Caco-2 (cell line): ENCODE measurements at places on chromosomes 4 and X. TPM values are rescaled to one million over a fixed set of nuclear protein-coding genes. Genes with fewer than 3 reads are reported as not detected.

DNA sequence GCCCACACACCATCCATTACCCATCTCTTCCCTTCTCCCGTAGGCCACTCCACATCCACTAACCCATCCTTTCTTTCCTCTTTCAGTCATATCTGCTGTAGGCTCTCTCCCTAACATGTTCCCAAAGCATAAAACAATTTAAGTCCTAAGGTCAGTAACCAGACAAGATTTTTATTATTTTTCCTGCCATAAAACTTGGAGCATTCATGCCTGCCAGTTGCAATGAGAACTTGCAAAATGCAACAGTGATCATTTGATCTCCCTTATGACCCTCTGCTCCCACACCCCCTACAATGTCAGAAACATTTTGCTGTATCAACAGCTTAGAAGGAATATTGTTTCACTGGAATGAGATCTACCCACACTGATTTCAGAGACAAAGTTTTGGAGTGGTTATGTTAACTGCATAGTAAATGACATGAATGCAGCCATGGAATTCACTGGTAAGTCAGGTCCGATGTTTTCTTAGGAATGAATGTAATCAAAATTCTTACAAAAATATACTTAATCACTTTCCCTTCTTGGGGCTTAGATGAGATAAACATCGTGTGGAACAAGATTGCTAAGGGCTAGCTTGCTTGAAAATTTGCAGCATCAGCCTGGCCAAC lies 5.7 kb downstream of the NIPAL1 start:
- H3K4me3 ChIP-seq = no peak overlapping the region
- no peak overlapping the region for H3K27ac ChIP-seq
- no peaks in the 10 kb centered on the region for H3K27me3 ChIP-seq

- DNase-seq = no peak
- H3K4me3 ChIP-seq = no peak overlapping the region
- no peak overlapping the region for H3K27ac ChIP-seq
Observed at GRCh38 chrX:65589304-65589703, 54.7 kb upstream of the LAS1L start.

DNA sequence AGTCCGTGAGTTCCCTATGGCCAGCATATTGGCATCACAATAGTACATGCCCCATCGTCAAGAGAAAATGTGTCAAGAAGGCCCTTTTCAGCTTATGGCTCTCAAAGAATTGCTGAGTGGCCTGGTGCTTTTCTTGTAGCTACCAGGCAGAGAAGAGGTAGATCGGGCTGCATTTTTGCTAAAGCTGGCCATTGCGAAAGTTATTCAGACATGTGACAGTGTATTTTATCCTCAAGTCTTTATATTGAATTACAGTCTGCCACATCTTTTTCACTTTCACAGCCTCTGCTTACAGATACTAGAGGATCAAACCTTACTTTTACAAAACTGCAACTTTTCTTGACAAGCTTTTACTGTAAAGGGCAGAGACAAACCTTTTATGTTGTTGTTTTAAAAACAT lies 261.5 kb upstream of the IGFBP7 start:
- H3K27ac ChIP-seq = no peak overlapping the region
- no peak overlapping the region for H3K4me3 ChIP-seq
- H3K4me1 ChIP-seq = no peaks in the 10 kb centered on the region
- no peak for DNase-seq

DNA sequence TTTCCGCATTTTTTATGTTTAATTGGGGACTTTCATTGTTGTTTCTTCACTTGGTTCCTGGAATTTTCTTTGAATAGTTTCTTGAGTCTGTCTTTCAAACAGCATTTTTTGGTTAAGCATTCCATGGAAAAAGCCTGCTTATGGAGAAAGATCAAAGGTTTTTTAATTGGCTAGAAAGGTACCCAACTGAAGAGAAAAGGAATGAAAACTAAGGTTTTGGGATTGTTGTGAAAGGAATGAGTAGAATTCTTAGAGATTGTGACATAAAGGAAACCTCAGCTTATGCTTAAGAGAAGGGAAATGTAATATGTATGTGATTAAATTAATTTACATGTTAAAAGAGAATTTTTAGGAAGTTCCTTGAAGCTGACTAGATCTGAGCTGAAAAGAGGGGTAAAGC lies 82.8 kb downstream of the CCKAR start:
- peaks cover 2% of the 10 kb centered on the region for H3K36me3 ChIP-seq
- no peak for DNase-seq
- peaks cover 6% of the 10 kb centered on the region for H3K4me1 ChIP-seq
- no peak overlapping the region for H3K4me3 ChIP-seq

GRCh38 chr4:14856934-14857235 lies 145.4 kb upstream of the CPEB2 start:
- no peaks in the 10 kb centered on the region for H3K36me3 ChIP-seq

DNA sequence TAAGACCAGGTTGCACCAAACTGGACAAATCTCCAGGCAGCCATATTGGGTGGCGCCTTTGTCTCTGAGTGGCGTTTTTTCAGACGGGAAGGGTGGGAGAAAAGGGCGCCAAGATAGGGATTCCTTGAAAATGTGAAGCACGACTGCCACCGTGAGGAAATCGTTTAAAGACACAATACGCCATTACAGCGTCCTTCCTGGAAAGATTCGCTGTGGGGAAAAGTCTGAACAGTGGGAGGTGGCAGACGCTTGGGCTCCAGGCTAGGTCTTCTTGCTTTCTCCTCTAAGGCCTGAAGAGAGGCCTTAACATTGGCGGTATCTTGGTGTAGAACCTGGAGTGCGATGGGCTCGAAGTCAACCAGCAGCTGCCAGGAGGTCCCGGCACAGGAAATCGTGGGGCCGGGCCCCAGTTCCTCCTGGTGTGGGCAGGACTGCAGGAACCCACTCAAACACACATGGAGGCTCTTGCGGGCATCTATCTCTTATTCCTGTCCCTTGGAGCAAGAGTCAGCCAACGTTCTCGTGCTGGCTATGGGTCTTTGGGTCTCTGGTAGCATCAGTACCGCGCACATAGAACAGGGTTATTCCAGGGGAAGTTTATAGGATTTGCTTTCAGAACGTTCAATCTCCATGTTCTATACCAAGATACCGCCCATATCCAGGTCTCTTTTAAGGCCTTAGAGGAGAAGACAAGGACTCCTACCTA lies 208.8 kb downstream of the OR13H1 start:
- H3K4me3 ChIP-seq = no peak overlapping the region
- H3K4me1 ChIP-seq = no peaks in the 10 kb centered on the region
- H3K27ac ChIP-seq = no peak overlapping the region
- H3K27me3 ChIP-seq = no peaks in the 10 kb centered on the region

- peak; percentile 14 for DNase-seq
- peaks cover 6% of the 10 kb centered on the region for H3K27me3 ChIP-seq
- no peak overlapping the region for H3K27ac ChIP-seq
- peak overlapping the region; percentile 43 for H3K4me3 ChIP-seq
- no peaks in the 10 kb centered on the region for H3K36me3 ChIP-seq
- H3K4me1 ChIP-seq = peaks cover 9% of the 10 kb centered on the region; the same call in 1 of the 2 replicates
Observed at GRCh38 chr4:112514647-112515197, 1.3 kb downstream of the NEUROG2 start.

GRCh38 chr4:168715896-168716295 lies 219.0 kb downstream of the PALLD start:
- H3K4me1 ChIP-seq = no peaks in the 10 kb centered on the region
- DNase-seq = no peak
- no peaks in the 10 kb centered on the region; the same call in 1 of the 2 replicates for H3K27me3 ChIP-seq
- H3K27ac ChIP-seq = no peak overlapping the region
- H3K36me3 ChIP-seq = no peaks in the 10 kb centered on the region

DNA sequence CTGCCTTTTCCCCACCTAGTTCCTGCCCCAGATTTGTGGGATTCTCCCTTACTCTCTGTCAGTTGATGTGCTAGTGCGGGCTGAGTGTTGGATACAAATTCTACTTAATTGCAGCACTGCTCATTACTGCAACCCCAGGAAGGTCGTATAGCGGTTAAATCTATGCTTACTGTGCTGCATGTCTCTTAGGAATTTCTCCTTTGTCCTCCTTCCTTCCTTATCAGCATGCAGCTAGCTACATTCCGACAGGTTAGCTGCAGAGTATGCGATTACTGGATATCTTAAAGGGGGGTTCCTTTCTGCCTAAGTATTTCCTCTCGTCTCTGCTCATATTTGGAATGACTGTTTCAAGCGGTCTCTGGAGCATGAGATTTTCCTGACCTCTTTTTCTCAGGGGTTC lies 662.8 kb downstream of the TLL1 start:
- H3K36me3 ChIP-seq = no peaks in the 10 kb centered on the region
- H3K4me3 ChIP-seq = no peak overlapping the region
- H3K4me1 ChIP-seq = peaks cover 7% of the 10 kb centered on the region
- no peaks in the 10 kb centered on the region for H3K27me3 ChIP-seq
- peak; percentile 6 for DNase-seq
- H3K27ac ChIP-seq = peak overlapping the region; percentile 23

GRCh38 chr4:17613761-17614415 lies 553 bp upstream of the MED28 start:
- no peak for DNase-seq
- H3K4me3 ChIP-seq = peak overlapping the region; percentile 85
- H3K27ac ChIP-seq = peak overlapping the region; percentile 98
- H3K4me1 ChIP-seq = peaks cover 7% of the 10 kb centered on the region; the same call in 1 of the 2 replicates
- H3K36me3 ChIP-seq = peaks cover 1% of the 10 kb centered on the region; the same call in 1 of the 2 replicates
- no peaks in the 10 kb centered on the region for H3K27me3 ChIP-seq

GRCh38 chrX:39311646-39312045 lies 510.4 kb downstream of the MID1IP1 start:
- no peaks in the 10 kb centered on the region for H3K4me1 ChIP-seq
- H3K27ac ChIP-seq = no peak overlapping the region
- no peak for DNase-seq
- no peaks in the 10 kb centered on the region for H3K36me3 ChIP-seq
- no peak overlapping the region for H3K4me3 ChIP-seq
- H3K27me3 ChIP-seq = no peaks in the 10 kb centered on the region

DNA sequence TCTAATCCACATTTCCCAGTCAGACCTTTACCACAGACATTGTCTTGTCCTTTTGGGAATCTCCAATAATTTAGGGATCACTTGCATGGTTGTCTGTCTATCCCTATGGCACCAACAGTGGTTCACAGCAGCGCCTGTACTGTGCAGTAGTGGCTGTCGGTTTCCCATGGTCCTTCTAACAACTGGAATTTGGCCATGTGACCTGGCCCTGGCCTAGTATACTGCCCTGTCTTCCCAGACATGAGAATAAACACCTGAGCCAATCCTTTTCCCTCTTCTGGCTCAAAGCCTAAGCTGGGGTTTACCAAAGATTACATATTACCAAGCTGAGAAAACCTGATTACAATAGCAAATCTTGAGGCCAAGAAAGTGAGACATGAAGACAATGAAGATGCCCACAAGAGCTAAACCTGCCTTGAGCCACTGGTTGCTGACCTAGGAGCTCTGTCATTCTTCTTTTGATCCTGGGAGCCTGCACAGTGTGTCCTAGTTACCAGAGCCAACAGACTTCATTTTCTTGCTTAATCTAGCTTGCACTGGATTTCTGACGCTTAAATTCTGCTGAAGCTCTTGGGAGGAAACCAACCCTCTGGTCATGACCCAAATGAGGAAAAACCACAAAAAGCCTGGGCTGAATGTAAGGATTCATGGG lies 92.1 kb downstream of the SCD5 start:
- DNase-seq = no peak
- H3K36me3 ChIP-seq = no peaks in the 10 kb centered on the region
- H3K27ac ChIP-seq = no peak overlapping the region

DNA sequence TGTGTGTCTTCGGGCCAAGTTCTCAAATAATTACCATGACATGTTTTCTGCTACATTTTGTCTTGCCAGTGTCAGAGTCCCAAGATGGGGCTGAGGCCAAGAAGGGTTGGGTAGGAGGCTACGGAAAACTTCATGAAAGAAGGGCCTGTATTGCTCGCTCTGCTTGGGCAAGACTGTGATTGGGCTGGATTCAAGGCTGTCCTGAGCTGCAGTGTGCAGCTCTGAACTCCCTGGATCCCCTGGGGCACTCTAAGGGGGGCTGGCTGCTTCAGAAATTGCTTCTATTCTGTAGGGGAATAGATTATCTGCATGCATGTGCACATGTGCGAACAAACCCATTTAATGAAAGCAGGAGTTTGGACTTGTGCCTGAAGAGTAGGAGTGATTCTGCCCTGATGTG lies 13.6 kb downstream of the TSPAN6 start:
- H3K4me1 ChIP-seq = no peaks in the 10 kb centered on the region
- no peaks in the 10 kb centered on the region for H3K36me3 ChIP-seq
- no peaks in the 10 kb centered on the region for H3K27me3 ChIP-seq
- H3K27ac ChIP-seq = no peak overlapping the region
- no peak for DNase-seq

GRCh38 chr4:96691521-96691920 lies 851.6 kb downstream of the PDHA2 start:
- DNase-seq = no peak
- H3K36me3 ChIP-seq = no peaks in the 10 kb centered on the region
- H3K27ac ChIP-seq = no peak overlapping the region
- H3K4me3 ChIP-seq = no peak overlapping the region
- no peaks in the 10 kb centered on the region for H3K4me1 ChIP-seq

DNA sequence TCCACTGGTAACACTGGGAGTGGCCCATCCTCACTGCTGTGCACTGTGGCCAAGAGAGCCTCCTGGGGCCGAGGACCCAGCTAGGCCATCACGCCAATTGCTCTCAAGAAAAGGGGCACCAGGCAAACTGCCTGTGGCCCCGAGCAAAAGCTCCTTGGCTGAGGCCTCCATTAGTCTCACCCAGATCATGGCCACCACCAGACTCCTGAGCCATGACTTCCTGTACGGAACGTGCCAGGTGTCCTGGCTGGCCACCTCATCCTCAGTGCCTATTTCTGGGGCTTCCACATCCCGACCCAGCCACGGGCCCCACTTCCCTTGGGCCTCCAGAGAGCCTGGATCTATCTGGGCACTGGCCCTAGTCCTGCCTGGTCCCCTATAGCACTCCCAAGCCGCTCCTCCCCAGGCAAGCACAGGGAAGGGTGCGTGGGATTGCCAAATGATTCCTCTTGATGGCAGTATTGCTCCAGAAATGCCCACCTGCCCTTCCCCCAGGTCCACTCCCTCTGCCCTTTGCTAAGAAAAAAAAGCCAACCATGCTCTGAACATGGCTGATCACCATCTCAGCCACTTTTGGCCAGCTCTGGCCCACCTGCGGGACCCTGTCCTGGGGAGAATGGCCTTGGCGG lies 212.6 kb upstream of the AGTR2 start:
- H3K4me1 ChIP-seq = no peaks in the 10 kb centered on the region
- no peak for DNase-seq

DNA sequence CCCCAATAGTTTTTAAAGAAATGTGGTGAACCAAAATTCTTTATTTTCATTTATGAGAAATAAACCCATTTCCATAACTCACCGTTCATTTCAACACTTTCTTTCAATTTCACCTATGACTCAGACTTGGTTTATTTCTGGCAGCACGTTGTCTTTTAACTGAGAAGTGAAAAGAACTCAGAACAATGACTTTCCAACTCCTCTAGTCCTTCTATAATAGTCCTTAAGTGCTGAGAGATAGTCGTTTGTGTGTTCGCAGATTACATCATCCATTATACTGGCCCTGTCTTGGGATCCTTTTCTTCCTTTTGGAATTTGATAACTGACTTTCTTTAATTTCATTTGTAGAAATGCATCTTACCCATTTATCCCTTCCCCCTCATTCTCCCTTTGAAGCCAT lies 113.6 kb downstream of the GLUD2 start:
- no peaks in the 10 kb centered on the region for H3K27me3 ChIP-seq
- DNase-seq = no peak
- H3K4me1 ChIP-seq = no peaks in the 10 kb centered on the region
- H3K4me3 ChIP-seq = no peak overlapping the region
- H3K36me3 ChIP-seq = no peaks in the 10 kb centered on the region
- no peak overlapping the region for H3K27ac ChIP-seq

HPGDS gene
- total RNA-seq = not detected in 2 replicates

SSX3 gene
- not detected in 2 replicates for total RNA-seq

CYBB gene
- 0.23 and 0.43 TPM in 2 replicates for total RNA-seq
